ENCODE measurements at places on chromosomes 11 and 22. TPM values are rescaled to one million over a fixed set of nuclear protein-coding genes. Genes with fewer than 3 reads are reported as not detected.

The C1QTNF6 gene
- 3.3 TPM for total RNA-seq

DNA sequence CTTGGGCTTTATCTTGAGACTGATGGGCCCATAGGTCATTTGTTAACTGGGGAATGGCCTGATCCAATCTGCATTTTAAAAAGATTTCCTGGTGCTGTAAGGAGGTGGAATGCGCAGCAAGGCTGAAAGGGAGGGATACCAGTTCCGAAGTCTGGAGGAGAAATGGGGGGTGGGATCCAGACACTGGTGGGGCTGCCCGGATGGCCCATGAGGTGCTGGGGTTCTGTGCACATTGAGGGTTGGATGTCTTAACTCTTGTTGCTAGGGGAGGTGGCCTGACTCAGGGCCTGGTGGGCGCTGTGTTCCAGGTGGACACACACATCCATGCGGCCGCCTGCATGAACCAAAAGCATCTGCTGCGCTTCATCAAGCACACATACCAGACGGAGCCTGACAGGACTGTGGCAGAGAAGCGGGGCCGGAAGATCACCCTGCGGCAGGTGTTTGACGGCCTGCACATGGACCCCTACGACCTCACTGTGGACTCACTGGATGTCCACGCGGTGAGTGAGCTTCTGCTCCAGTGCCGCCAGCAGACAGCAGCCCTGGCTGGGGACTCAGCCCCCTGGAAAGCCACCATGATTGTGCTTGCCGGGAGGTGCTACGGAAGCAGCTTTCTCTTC is 38.1 kb downstream of the AMPD3 start:
- peaks cover 4% of the 10 kb centered on the region for H3K27me3 ChIP-seq
- DNase-seq = no peak
- peaks cover 12% of the 10 kb centered on the region for H3K36me3 ChIP-seq
- H3K27ac ChIP-seq = no peak overlapping the region
- no peaks in the 10 kb centered on the region for H3K4me1 ChIP-seq

DNA sequence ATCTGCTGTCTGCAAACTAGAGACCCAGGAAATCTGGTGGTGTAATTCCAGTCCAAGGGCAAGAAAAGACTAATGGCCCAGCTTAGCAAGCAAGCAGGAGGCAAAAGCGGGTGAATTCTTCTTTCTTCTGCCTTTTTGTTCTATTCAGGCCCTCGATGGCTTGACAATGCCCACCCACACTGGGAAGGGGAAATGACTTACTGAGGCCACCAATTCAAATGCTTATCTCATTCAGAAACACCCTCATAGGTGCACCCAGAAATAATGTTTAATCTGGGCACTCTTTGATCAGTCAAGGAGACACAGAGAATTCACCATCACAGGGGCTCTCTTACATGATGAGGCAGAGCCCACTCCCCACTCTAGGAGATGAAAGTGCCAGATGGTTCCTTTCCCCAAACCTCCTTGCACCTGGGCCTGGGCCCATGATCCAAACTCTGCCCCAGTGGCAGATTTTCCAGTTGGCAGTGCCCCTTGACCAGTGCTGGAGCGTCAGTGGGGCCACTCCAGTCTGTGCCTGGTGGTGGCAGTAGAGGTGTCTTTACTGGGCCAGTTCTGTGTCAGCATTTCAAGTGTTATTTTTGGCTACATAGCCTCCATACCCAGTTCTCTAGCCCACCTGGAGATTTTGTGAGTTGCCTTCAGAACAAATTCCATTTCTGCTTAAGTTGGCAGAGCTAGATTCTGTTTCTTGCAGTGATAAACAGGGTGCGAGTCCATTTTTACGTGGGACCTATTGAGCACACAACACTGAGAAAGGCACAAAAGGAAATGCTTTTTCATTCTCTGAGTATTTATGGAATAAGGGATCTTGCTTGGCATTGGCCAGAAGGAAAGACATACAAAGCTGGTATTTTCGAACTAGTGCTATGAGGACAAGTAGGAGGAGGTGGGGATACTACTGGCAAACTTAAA is 7.5 kb downstream of the ELMOD1 start:
- H3K4me1 ChIP-seq = peaks cover 5% of the 10 kb centered on the region
- no peak overlapping the region for H3K27ac ChIP-seq
- H3K27me3 ChIP-seq = peaks cover 7% of the 10 kb centered on the region

DNA sequence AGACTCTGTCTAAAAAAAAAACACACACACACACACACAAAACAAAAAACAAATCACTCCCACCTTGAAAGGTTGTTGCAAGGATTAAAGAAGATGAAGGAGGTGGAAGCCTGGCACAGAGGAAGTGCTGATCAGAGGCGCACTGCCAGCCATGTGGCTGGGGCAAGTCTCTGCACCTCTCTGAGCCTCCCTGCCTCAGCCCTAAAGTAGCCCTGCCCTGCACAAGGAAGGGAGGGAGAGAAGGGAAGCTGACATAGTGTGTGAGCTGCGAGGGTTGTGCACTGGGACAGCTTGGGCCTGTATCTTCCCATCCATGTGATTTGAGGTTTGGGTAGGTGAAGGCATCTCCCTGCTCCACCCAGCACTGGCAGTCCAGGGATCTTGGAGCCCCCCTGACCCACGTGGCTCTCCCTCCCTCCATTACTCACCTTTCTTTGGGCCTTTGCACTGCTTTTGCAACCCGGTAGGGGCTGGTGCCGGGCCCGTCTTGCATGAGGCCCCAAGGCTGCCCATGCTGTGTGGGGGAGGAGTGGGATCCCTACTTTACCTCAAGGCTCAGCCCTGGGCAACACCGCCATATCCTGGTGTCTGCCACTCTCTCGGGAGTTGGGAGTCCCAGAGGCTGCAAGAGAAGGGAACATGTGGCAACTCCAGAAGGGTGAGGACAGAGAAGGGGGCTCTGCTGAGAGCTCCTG is 30.5 kb downstream of the IFT27 start:
- H3K4me1 ChIP-seq = peaks cover 16% of the 10 kb centered on the region
- peaks cover 4% of the 10 kb centered on the region for H3K36me3 ChIP-seq
- H3K27ac ChIP-seq = no peak overlapping the region
- DNase-seq = no peak
- H3K27me3 ChIP-seq = peaks cover 7% of the 10 kb centered on the region

DNA sequence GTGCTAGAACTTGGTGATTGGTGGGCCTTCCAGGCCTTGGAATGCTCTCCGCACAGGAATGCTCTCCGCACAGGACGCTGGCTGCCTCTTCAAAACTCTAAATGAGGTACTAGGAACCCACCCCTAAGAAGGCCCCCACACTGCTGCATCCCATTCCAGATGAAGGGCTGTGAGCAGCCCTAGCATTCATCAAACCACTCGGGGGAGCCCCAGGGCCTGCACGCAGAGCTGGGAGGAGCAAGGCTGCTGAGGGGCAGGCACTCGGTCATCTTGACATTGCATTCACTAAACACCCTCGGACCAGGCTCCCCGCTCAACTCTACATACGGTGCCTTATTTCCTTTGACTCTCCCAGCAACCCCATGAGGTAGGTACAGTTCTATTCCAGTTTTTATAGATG is 49.2 kb upstream of the EMID1 start:
- no peak overlapping the region for H3K27ac ChIP-seq
- no peak overlapping the region for H3K4me3 ChIP-seq
- no peaks in the 10 kb centered on the region for H3K27me3 ChIP-seq
- peak; percentile 49 for DNase-seq
- peaks cover 9% of the 10 kb centered on the region for H3K4me1 ChIP-seq
- H3K36me3 ChIP-seq = no peaks in the 10 kb centered on the region

DNA sequence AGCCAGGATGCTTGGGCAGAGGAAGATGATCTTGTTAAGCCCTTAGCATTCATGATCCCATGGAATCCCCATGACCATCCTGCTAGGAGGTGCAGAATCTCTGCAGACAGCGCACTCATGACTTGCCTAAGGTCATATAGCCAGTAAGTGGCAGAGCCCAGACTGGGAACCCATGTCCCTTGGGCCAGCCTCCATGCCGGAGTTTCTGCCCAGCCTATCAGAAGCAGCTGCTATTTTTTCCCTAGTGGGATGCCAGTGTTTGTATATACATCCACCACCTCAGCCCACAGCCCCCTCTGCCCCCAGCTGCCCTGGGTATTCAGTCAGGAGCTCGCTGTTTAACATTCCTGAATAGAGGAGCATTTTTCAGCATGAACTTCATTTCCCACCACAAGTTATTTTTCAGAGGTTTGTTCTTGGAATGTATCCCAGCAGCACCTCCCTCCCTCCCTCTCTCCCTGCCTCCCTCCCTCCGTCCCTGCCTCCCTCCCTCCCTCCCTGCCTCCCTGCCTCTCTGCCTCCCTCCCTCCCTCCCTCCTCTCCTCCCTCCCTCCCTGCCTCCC is 34.4 kb upstream of the SUSD2 start:
- H3K4me1 ChIP-seq = peaks cover 9% of the 10 kb centered on the region
- H3K4me3 ChIP-seq = no peak overlapping the region
- H3K27me3 ChIP-seq = peaks cover 5% of the 10 kb centered on the region
- H3K36me3 ChIP-seq = no peaks in the 10 kb centered on the region
- DNase-seq = no peak
- H3K27ac ChIP-seq = no peak overlapping the region

DNA sequence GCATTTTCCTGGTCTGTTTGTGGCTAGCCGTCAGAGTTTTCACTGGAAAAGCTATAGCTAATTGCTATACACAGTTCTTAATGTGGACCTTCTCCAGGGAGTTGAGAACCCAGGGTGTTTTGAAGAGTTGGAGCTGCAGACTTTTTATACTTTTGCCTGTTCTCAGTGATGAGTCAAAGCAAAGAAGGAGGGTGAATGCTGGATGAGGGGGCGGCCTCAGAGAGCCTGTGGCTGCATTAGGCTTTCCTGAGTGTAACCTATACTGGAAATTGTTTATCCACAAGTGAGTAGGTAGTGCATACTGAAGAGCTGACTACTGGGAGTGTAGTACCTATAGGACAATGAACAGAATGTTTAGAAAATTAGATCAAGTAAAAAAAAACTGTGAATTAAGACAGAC is 79.7 kb upstream of the HORMAD2 start:
- no peaks in the 10 kb centered on the region for H3K36me3 ChIP-seq
- H3K4me1 ChIP-seq = peaks cover 5% of the 10 kb centered on the region
- H3K27me3 ChIP-seq = no peaks in the 10 kb centered on the region
- no peak overlapping the region for H3K4me3 ChIP-seq
- DNase-seq = no peak

DNA sequence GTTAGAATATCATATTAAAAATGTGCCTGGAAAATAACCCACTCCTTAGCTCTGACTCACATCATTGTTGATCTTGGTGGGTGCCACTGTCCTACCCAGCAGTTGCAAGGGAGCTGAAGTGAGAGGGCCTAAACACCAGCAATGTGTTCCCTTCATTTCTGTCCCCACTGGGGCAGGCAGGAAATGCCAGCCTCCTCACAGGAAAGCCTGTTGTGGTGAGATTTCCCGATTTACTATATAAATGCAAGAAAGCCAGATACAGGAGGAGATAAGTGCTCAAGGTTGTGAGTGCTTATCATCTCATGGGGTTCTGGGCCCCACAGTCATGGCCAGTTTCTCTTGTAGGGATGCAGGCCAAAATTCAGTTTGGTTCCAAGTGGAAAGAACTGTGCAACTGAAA is 15.8 kb upstream of the FLI1 start:
- DNase-seq = no peak
- peaks cover 23% of the 10 kb centered on the region for H3K36me3 ChIP-seq
- no peaks in the 10 kb centered on the region for H3K4me1 ChIP-seq
- H3K4me3 ChIP-seq = no peak overlapping the region

All from glutamatergic neuron (in vitro differentiated cells).